ENCODE measurements at places on chromosomes 1 and 21.
A peak's percentile ranks its signal among the peaks of the same experiment; 100 is the strongest.

- no peak for DNase-seq
These were observed 167.2 kb downstream of the ADGRL2 start for GRCh38 chr1:81967951-81968350.

- no peak for DNase-seq
These were observed 5.3 kb downstream of the UHMK1 start for GRCh38 chr1:162502928-162503327.

GRCh38 chr1:21665711-21666575 lies 3.2 kb downstream of the RAP1GAP start:
- DNase-seq: no peak

- no peak for DNase-seq
These were observed 6.8 kb upstream of the INAVA start for GRCh38 chr1:200887772-200888348.

DNA sequence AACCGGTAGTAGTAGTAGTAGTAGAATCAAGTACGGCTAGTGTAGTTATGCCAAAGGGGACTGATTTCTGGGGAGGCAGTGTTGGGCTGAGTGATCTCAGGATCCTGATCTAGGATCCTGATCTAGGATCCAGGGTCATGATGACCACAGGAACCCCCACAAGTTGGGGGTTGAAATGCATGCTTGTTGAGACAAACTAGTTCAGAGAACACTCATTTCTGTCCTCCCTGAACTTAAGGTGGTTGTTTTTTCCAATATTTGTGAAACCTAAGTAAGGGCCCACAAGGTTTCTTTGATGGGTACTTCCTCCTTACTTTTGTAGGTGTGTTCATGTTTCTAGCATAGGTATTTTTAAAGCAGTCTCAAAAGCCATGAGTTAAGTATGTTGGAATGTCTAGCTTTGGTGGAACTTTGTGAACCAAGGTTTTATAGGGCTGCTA lies 33.9 kb upstream of the PDC start:
- DNase-seq: no peak

DNA sequence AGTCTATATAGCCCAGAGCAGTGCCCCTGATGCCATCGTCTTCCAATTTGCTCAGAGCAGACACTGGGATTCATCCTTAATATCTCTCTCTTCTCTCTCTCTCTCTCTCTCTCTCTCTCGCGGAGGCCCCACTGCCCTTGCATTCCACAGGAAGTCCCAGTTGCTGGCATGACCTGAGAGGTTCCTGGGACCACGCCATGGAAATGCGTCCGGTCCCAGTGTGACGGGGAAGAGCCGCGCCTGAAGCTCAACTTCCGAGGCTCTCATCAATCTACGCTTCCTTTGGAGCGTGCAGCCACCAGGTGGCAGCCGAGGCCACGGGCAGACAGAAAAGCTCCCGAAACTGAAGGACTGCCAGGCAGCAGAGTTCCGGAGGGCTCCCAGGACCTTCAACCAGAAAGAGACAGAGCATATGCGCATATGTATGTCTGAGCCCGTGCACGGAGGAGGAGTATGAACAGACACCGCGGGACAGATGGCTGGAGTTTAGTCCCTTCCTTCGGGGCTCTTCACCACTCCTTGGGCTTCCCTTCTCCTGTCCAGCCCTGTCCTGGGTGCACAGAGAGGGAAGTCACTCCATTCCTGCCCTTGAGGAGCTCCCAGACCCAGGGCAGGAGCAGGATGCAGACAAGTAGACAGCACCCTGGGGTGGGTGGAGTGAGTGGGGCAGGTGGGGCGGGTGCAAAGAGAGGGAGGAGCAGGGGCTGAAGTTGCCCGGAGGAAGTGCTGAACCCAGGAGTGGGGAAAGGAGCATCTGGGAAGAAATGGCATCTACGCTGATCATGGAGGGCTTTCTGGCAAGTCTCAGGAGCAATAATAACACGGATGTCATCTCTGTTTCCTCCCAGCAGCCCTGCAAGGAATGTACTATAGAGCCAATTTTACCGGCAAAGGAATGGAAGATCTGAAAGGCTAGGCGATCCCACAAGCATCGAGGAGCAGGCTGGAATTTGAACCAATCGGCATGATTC lies 10.5 kb downstream of the PDZK1IP1 start:
- peak; percentile 90 for DNase-seq

DNA sequence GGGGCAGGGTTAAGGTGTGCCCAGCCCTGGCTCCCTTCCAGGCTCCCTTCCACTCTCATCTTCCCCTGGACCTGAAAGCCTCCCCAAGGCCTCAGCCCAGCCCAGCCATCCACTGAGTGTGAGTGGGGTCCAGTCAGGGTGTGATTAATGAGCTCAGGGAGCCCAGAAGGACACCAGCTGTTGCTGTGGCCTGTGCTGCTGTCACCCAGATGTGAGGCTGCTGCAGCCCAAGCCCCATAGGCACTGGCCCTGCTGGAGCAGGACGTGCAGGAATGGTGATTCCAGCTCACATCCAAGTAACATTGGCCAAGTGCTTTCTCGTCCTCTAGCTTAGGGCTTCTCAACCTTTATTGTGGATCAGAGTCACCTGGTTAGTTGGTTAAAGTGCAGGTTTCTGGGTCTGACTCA lies 77.6 kb downstream of the EPHB2 start:
- DNase-seq: no peak

DNA sequence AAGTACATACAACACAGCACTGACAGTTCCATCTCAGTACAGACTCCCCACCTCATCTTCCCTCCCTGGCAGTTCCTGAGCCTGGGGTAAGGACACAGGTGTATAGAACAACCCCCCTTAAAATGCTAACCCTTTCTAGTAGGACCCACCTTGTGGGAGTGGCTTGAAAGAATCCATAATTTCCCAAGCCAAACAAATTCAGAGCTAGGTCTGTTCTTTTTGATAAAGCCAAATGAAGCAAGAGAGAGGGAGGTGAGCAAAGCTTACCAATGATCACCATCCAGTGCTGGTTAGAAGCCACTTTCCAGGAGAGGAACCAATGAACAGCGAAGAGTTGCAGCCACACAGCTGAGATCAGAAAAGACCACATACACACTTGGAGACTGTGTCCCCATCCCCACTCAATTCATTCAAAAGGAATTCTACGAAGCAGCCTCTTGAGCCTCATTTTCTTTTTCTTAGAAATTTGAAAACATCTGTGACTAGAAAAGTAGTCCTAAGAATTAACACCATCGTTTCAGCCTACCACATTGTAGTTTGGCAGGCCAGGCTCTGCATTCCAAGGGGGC lies 9.2 kb downstream of the UBE2Q1 start:
- DNase-seq: no peak

DNA sequence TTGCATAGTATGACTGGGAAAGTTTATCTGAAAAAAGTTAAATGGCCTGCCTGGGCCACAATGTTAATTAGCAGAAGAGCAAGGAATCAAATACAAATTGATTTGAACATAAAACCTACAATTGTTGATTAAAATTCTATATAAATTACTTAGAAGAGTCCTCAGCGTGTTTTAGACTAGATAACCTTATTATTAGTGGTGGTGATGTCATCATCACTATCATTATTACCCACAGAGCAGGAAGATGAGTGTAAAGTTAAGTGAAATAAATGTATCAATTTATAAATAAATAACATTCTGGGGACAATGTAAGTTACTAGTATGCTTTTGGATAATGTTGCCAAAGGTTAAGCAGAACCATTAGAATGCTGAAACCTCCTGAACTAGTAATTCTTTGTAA lies 46.1 kb downstream of the RBM11 start:
- DNase-seq: no peak

GRCh38 chr1:181918880-181919525 lies 142.5 kb downstream of the ZNF648 start:
- no peak for DNase-seq

DNA sequence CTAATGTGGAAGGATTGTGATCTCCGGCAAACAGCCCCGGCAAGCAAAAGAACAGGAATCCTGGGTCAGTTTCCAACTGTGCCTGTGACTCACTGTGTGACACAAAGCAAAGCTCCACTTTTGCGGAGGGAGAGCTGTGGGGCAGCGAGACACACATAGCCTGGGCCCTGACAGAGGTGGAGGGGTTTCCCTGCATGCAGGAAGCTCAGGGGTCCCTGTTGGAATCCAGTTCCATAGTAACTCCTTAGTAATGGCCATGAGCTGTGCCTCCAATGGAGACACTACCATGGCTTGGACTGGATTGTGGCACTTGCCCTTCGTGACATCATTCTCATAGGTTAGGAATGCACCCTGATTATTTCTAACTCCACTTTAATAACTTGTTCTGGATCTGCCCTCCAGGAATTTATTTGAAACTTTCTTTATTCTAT lies 47.0 kb upstream of the ATF3 start:
- no peak for DNase-seq

GRCh38 chr1:87501738-87502137 lies 173.1 kb downstream of the LMO4 start:
- DNase-seq: no peak

GRCh38 chr1:178374016-178374415 lies 122.7 kb downstream of the CLEC20A start:
- DNase-seq: no peak

DNA sequence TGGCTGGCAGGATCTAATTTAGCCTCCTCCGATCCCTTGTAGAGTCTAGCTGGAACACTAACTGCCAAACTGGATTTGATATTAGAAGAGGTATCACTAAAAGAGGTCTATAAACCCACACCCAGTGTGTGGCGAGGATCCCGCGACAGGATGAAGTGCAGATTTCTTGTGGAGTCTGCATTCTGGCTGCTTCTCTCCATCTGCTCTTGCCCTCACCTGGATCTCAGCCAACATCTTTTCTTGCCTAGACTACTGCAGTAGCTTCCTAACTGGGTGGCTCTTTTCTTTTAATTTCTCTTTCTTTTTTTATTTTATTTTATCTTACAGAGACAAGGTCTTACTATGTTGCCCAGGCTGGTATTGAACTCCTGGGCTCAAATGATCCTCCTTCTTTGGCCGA lies 48.9 kb upstream of the CAPZB start:
- DNase-seq: no peak

GRCh38 chr21:39141502-39141901 lies 41.7 kb downstream of the PSMG1 start:
- no peak for DNase-seq

DNA sequence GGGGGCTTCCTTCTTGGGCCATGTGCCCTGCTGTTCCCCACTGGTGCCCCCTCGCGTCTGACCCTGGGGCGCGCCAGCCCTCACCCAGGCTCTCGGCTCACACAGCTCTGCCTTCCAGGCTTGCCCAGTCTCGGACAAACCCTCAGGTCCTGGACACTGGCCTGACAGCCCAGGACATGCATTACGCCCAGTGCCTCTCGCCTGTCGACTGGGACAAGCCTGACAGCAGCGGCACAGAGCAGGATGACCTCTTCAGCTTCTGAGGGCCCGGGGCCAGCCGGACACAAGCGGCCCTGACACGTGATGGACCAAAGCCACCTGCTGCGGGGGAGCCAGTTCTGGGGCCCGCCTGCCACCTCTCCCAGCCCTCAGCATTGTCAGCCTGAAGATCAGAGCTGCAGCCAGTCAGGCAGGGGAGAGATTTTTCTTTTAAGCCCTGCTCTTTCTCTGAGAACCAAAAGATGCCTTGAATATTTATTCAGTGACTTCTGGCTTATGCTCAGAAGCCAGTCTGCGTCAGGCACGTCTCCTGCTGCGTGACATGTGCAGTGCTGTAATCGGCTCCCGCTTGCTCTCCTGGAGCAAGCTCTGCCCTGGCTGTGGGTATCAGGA lies 23.4 kb downstream of the LDLRAP1 start:
- DNase-seq: peak; percentile 41

GRCh38 chr1:231605149-231606100 lies 21.2 kb upstream of the DISC1 start:
- no peak for DNase-seq

DNA sequence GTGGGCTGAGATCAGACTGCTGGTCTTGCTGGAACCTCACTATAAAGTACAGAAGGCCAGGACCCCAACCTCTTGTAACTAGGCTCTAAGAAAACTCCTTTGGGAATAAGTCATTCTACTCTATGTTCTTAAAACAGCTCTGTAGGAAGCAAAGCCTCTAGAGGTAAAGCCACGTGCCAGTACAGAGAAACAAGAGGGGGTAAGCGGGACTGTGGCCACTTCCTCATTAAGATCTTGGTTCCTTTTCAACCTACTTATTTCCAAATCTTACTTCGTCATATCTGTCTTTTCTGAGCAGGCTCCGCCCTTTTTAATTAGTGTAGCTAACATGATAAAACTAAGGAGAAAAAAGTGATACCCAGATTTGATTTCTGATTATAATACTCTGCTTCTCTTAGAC lies 3.8 kb downstream of the NCSTN start:
- DNase-seq: no peak

DNA sequence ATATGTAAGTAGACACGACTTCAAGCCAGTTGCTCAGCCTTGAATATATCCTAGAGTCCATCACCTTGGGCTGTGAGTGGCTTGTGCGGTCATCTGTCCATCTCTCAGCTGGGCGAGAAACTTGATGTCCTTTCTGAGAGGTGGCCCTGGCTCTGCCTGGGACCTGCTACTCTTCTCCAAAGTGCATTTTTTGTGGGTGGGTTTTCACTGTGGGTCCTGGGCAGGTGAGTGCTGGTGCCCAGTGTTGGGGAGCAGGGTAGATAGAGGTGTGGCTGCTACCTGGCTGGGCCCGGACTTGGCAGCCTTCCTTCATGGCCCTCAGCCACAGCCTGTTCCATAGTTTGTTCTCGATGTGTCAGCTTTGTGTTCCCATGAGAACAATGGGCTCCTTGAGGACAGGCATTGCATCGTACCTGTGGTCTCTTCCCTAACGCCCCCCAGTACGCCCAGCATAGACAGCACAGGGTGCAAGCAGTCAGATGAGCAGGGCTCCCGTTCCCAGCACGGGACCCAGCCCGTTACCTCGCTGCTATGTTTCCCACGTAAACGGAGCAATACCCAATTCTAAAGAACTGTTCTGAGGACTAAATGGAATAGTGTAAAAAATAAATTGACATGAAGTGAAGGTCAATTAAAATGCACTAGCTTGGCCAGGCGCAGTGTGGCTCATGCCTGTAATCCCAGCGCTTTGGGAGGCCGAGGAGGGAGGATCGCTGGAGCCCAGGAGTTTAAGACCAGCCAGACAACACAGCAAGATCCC lies 877 bp upstream of the SLX9 start:
- DNase-seq: no peak

Measured in tibial nerve (tissue), 4 donors.